Activated T-cell treated with anti-CD3 and anti-CD28 coated beads for 4 hours (primary cell): ENCODE measurements at places on chromosomes 12 and 14.

DNA sequence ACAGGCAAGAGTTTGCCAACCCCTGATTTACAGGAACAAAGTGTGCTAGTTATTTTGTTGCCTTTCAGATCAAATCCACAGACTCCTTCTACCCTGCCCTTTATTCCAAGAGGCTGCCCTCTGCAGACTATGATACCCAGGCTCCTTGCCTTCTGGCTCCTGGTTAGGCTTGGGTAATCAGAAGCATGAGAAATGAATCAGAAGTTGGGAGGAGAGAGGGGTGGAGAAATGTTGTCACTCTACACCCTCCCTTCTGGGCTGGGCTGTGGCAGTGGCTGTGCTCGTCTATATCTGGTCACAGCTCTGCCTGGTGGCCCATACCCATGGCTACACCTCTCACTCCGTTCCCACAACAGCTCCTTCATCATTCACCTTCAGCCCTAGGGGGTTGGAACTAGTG, 204.6 kb upstream of the PLXNC1 start:
- no peak for DNase-seq

DNA sequence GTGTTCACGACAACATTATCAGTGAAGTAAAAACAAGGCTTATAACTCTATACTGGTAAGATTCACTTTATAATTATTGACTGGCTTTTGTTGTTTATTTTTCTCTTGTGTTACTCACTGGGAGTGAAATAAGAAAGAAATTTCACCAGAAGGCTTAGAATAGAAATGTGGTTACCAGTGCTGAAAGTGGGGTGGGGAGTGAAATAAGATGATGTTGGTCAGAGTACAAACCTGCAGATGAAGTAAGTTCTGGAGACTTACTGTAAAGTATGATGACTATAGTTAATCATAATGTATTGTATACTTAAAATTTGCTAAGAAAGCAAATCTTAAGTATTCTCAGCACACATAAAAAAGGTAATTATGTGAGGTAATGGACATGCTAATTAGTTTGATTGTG, 198.4 kb downstream of the KLHL28 start:
- no peak for DNase-seq

DNA sequence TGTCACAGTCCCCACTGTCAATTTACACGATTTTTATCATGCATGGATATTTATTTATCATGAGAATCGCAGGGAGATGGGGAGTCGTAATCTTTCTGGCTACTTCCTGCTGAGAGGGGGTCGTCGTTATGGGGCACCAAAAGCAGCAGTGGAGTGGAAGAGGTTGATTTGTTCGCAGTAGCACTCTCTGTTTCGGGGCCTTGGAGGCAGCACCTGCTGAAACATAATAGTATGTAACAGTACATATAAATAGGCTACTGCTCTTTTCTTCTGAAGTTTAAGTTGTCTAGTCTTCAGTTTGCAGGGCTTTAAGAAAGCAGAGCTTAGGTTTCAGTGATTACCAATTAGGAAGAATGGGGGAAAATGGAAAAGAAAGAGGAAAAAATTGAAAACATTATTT, 3.8 kb downstream of the SOAT2 start:
- no peak for DNase-seq

DNA sequence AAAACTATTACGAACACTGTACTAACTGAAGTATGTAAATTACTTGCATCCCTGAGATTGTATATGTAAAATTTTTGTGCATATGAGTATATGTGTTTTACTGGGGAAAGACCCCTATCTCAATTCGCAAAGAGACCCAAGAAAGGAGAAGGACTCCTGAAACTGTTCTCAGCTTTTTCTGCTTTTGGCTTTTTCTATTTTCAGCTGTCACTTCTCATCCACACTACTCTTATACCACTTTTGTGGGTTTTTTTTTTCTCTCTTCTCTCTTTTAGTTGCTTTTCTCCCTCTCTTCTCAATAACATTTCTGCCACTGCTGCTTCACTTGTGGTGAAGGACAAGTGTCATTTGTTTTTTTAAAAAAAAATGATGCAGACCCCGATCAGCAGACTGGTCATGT, 39.8 kb downstream of the NIN start:
- no peak for DNase-seq

DNA sequence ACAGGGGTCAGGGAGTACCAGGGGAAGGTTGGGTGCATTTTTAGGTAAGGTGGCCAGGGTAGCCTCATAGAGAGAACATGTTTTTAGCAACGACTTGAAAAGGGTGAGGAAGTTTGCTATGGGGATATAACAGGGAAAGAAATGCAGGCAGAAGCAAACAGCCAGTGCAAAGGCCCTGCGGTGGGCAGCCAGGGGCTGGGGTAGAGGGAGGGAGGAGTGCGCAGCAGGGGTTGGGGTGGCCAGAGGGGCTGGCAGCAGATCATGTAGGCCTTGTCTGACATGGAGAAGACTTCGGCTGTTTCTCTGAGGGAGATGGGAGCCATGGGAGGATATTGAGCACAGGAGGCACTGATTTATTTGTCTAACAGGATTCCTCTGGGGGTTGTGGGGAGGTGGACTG, 242.5 kb downstream of the RBM19 start:
- DNase-seq: no peak

DNA sequence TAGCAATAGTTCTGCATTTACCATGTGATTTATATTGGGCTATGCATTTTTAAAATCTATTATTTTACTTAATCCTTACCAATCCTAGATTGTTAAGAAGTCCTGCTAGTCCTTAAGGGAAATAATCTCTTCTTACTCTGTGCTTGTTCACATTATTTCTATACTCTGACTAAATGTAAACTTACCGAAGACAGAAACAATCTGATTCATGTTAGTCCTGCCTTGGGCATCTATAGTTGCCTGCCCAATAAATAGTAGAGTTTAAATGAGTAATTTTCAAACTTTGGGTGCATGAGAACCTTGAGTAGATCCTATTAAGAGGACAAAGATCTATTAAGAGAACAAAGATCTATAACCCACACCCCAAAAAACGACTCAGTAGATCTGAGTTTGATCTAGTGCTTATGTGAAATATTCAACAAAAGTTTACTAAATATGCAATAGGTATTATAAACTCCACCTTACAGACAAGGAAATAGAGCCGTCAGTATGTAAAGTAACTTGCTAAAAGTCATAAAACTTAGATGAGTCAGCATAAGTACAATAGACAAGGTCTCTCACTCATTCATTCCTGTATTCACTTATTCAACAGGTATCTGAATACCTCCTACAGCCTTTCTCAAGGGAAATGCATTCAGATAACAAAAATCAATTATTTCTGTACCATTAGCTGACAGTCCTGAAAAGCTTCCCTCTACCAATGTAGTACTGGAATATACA, 127.6 kb downstream of the PAWR start:
- DNase-seq: no peak

DNA sequence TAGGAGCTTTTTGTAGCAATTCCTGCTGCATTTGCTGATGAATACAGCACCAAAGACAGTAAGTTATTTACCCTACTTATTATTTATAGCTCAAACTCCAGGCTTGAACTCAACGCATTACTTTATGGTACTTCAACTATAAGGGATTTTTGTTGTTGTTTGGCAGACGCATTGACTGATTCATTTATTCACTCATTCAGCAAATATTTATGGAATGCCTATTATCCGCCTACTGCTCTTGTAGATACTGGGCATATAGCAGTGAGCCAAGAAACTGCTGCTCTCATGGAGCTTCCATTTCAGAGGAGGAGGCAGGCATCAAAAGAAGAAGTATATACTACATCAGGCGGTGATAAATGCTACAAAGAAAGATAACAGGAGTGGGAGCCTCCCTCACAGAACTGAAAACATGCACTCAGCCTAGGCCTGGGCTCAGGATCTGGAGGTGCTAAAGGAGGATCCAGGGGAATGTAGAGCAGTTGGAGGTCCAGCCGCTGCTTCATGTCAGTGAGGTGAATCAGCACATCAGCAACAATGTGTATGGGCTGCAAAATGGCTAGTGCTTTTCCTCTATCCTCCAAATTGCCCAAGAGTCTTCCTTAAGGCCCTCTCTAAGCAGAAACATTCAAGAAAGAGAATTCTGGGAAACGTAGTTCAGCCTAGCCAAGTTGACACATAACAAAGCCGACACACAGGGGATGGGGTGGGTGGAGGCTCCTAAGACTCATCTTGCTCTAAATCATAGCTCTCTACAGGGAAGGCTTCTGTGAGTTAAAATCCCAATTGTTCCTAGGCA, 157.5 kb downstream of the NRXN3 start:
- DNase-seq: no peak
